Activated B cell treated with CpG ODN at 0.5 μM for 24 hours (primary cell): ENCODE measurements at places on chromosomes 16 and 17.
A peak's percentile ranks its signal among the peaks of the same experiment; 100 is the strongest.

DNA sequence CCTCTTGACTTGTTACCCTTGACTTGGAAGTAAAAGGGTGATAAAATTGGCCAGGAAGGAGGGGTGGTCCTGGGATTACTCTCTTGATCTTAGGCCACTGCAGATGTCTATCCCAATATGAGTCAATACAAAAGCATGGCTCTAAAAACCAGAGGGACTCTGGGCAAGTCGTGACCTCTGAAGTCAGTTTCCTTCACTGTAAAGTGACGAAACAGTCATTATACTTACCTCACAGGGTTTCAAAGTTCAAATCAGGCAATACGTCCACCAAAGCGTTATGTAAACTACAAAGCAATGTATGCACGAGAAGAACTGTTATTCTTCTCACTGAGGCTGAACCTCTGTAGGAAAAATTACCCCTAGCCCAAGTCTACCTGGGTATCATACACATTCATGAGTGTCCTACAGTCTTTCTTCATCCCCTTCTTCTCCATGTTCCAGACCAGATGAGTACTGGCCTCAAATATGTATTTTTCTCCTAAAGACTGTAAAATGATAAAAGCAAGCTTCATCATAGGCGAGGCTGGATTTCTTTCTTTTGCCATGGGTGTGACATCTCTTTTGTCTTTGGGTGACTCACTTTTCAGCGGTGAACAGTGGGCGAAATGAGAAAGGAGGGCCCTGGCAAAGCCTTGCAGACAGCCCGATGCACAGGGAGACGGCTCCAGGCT lies 34.5 kb upstream of the CLEC18B start:
- no peak for DNase-seq

DNA sequence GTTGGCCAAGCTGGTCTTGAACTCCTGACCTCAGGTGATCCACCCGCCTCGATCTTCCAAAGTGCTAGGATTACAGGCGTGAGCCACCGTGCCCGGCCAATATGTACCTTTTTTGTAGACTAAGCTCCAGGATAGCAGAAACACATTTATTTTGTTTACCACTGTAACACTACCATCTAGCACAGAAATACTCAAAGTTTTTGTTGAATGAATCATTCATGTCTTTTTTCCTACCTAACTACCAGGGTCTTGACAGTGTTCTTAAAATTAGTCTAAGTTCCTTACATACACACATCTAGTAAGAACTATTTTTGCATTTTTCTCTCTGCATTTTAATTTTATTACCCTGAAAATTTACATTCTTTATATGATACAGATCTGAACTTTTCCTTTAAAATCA lies 44.4 kb downstream of the AKAP10 start:
- no peak for DNase-seq

DNA sequence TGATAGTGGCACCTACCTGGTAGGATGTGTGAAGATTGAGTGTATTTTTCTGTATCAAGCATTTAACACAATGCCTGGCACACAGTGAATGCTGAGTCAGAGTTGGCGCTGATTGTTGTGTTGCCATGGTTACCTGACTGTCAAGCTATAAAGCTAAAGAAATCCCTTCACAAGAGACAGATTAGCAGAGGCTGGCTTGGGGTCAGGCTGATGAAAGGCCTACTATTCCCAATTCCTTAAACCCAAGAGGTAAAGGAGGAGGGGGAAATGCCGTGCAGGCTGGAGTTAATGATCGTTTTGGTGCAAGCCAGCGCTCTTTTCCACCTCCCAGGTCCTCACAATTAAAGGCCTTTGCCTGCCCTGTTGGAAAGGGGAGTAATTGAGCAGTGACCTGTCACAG lies 5.9 kb downstream of the CLEC19A start:
- no peak for DNase-seq

GRCh38 chr17:44266402-44267164 lies 1.4 kb downstream of the SLC4A1 start:
- no peak for DNase-seq

GRCh38 chr16:31082368-31083045 lies 6.2 kb downstream of the PRSS53 start:
- DNase-seq: no peak

- no peak for DNase-seq
Measured at GRCh38 chr17:1967213-1967612, 57.9 kb downstream of the RTN4RL1 start.

DNA sequence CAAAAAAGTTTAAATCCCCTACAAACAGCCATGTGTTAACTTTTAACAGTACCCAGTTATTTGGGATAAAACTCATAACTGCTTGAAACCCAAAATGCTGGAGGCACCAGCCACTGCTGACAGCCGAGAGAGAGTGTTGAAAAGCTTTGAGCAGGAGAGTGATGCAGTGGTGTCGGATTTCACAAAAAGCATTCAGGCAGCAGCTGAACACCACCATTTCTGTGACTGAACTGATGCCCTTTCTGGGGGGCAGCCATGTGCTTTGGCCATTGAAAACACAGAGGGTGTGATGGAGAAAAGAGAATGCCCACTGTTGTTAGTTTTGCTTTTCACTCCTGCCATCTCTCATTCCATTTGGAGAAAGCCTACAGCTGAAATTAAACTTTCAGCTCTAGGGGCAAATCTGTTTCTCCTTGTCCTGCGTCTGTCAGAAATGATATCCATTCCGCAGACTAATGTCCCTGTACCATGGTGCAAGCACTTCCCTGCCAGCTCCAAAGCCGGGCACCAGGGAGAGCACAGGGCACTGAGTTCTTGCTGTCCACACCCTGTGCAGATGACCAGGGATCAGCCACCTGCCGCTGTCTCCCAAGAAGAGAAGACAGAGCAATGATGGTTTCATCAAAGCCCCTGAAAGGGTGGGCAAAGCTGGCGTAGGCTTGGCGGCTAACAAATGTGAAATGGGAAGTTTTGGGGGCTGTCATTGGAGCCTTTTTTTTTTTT lies 16.6 kb upstream of the MLYCD start:
- no peak for DNase-seq

DNA sequence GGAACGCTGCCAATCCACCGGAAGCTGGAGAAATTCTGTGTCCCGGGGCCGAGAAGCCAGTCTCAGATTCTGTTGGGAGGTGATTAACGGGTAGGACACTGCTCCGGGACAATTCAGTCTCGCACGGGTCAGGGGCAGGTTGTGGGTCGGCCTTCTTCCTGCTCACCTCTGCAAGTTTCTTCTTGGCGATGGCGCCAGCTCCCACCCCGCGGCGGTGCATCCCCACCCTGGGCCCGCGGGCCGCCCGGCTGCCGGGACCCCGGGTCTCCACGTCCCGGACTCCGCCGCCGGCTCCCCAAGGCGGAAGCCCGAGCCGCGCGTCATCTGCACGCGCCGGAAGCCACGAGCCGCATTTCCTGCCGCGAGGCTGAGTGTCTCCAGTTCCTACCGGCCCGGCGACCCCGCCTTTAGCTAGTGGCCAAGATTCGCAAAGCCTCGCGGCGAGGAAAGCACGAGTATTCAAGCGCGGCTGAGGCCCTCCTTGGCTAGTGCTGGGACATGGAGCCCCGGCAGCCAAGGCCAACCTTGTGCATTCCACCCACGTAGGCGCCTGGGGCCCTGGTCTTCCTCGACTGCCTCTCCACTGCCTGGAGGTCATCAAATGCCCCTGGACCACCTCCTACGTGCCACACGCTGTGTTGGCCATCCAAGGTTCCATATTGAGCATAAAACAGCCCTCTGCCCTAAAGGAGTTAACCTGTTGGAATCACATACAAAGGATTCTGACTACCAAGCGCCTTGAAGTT lies at the start of gene SNF8:
Gene SNF8, minus strand, starts transcription at position 328 of the 746 bp plus-strand sequence. Its CDS starts 108 bp downstream, at position 220.
- peak; percentile 96 for DNase-seq

DNA sequence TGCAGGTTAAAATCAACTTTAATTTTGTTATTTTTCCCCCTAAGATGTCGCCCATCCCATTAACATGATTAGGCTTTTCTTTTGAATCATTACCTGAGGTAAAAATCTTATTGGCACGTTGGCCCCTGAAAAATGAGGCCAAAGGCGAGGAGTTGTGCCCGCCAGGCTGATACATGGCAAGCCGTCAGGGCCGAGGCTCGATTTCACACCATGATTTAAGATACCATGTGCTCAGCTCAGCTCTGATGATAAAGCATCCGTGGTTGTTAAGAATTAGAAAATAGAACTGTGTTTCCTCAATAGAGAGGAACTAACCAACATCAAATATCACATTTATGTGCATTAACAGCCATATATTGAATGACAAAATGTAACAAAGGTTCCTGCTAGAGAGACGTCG lies 972.9 kb upstream of the SOX9 start:
- no peak for DNase-seq

DNA sequence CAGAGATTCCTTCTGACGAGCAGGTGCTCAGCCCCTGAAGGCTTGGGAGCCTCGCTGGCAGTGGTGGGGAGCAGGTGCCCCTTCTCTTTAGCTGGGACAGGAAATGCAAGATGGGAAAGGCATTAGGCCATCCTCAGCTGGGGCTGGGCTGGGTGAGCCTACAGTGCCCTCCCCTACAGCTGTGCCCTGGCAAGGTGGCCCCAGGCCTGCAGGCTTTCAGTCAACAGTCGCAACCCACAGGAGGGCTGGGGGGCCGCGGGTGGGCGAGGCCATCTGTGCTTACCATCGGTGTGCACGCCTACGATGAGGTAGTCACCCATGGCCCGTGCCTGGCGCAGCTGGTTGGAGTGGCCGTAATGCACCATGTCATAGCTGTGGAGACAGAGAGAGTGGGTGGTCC lies 2.0 kb downstream of the PCYT2 start:
- DNase-seq: no peak

GRCh38 chr16:67672306-67672705 lies 5.7 kb downstream of the C16orf86 start:
- DNase-seq: no peak

DNA sequence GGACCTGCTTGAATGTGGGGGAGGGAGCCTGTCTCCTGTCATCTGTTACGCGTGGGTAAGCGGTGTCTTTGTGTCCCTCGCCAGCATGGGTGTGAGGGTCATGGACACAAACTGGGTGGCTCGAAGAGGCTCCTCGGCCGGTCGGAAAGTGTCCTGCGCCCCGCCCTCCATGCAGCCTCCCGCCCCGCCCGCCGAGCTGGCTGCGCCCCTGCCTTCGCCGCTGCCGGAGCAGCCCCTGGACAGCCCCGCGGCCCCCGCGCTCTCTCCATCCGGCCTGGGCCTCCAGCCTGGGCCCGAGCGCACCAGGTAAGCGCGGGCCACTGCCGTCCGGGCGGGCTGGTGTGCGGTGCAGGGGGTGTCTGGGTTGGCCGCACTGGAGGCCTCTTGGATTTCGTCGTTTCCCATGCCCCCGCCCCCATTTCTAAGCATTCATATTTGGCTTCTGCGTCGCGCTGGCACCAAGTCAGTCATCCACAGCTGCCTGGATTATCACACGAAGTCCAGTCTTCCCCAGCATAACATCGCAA lies 43.8 kb downstream of the ELAC2 start:
- DNase-seq: no peak

GRCh38 chr17:57928928-57929327 lies 26.3 kb downstream of the CUEDC1 start:
- DNase-seq: no peak

DNA sequence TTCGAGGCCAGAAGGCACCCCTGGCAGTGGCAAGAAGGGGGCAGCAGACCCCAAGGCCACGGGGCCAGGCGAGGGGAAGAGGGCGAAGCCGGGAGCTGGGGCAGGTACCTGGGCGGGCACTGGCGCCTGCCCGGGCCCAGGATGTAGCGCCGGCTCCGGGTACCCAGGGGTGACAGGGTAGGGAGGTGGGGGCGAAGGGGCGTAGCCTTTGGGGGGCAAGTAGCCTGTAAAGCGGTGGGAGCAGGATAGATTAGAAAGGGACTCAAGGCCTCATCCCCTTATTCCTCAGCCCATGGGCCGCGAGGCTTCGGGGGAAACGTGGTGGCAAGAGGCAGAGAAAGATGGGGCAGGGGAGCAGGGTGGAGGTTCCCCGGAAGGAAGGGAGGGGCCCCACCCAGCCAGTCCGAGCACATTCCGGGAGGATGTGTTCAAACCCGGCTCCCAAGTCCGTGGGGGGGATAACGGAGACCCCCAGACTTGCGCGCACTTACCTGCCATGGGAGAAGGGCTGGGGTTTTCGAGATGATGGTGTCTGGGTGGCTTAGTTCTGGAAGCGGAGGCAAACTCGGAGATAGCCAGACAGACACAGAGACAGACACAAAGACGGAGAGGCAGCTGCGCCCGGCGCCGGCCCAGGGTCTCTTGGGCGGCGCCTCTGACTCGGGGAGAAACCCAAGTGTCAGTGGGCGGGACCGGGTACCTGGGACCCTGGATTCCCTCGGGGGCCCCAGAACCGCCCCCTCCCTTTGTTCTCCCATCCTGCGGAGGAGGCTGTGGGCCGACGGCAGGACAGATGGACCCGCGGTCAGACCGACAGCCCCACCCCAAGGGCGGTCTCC lies 493 bp downstream of the PLSCR3 start:
- no peak for DNase-seq

GRCh38 chr17:76353004-76353598 lies 615 bp downstream of the PRPSAP1 start:
- no peak for DNase-seq

DNA sequence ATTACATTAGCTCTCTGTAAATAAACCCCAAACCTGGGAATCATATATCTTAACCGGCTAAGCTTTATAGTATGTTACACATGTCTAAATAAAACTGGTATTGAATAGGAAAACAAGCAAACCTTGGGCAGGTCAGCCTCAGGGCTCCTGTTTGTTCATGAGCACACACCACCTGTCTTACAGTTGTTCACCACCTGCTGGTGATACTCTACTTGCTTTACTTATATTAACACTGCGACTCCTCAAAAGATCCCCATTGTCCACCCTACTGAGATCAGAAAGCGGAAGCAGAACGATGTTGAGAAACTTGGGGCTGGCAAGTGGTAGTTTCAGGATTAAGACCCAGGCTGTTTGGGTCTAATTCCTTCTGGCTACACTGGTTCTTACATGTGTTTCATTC lies 16.4 kb downstream of the CDH13 start:
- DNase-seq: no peak

- DNase-seq: no peak
Measured at GRCh38 chr17:50134206-50135110, 4.5 kb upstream of the SAMD14 start.

- peak; percentile 83 for DNase-seq
Measured at GRCh38 chr17:79777894-79778503, at the start of gene CBX2. Gene CBX2 (plus strand): TSS chr17:79778148. CDS start chr17:79778236, 88 bp downstream.

- DNase-seq: no peak
Measured at GRCh38 chr17:11608396-11608795, 10.1 kb downstream of the DNAH9 start.

- no peak for DNase-seq
Measured at GRCh38 chr17:77599699-77600098, 358.8 kb upstream of the TNRC6C start.
